ENCODE measurements at places on chromosomes 7 and 10. TPM values are rescaled to one million over a fixed set of nuclear protein-coding genes. Genes with fewer than 3 reads are reported as not detected.

- no peak for DNase-seq
Measured at GRCh38 chr7:138746073-138746472, 44.9 kb upstream of the SVOPL start.

DNA sequence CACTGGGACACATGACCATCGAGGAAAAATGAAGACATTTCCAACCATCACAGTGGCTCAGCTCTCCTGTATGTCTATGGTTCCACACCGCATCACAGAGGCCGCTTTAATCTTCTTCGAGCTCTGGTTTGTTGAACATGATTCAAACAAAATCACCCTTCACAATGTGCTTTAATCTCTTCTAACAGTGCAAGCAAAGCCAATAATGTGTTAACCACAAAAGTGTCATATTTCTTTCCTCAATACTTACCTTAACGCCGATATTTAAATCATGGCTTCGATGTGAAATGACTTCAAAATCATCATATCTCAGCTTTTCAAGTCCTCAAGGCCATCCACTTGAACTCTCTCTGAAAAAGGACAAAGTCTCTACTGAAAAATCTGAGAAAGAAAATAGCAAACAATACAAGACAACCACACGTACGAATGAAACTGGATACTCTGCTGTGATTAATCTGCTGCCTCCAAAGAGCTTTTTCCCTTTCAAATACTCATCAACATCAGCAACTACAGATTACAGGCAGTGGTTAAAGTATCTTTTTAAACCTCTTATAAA lies 23.0 kb upstream of the SVIL start:
- DNase-seq, result no peak

DNA sequence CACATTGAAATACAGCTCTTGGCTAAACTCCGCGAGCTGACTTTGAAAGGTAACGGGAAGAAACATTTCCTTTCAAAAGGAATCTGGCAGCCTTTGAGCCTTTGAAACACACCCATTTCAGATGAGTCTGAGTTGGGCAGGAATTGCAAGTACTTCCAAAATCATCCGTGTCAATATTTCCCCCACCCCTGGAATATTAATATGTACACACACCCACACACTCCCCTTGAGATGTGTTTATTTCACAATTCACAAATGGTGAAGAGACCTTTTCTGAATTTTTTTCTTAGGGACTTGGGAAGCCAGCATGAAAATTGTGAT lies 438.7 kb upstream of the NRP1 start:
- no peak for DNase-seq

The IGFBP3 gene
- polyA plus RNA-seq, result 82.8 TPM

- DNase-seq, result no peak
Measured at GRCh38 chr7:106155027-106155426, 42.9 kb upstream of the SYPL1 start.

DNA sequence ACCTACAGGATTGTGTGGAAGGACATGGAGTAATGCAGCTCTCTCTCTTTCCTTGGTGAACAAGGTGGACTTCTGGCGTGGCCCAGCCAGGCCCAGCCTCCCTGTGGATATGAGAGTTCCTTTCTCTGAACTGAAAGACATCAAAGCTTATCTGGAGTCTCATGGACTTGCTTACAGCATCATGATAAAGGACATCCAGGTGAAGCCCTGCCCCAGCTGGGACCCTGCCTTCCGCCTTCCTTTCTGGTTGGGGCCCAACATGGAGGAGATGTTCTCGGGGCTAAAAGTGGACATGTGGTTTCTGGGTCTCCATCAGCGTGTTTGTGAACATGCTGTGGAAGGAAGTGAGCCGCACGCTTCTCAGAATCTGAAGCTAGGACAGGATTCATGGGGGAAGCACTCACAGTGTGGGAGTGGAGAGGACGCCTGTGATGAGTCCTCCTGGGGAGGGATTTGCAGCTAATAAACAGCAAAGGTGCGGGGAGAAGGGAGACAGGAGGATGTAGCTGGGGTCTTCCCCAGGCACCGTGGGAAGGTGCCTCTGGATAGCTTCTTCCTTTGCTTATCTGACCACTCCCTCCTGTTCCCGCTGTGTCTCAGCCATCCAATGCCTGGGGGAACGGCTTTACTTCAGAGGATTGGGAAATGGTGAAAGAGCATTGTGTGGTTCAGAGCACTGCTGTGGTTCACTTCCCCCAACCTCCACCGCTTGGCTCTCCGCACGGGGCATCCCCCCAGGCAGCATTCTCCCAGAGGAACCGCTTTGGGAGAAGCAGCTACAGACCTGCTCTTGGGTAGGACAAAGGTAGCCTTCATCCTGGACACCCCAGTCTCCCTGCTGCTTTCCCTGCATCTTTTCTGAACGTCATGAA lies 5.5 kb downstream of the CPA5 start:
- DNase-seq, result no peak

DNA sequence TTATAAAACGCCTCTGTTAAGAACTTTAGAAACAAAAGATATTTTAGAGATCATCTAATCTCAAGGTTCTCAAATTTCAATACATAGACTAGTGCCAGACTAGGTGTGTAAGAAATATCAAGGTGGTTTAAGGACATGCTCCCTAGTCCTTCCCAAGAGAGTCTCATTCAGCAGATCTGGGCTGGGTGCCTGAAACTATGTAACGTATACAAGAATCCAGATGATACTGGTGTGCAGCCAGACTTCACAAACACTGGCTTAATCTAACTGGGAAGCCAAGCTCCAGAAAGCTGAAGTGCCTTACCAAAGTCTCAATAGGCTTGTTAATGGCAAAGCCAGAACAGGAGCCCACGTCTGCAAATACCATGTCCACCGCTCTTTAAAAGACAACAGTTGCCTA lies 105.0 kb upstream of the AMPH start:
- DNase-seq, result no peak

DNA sequence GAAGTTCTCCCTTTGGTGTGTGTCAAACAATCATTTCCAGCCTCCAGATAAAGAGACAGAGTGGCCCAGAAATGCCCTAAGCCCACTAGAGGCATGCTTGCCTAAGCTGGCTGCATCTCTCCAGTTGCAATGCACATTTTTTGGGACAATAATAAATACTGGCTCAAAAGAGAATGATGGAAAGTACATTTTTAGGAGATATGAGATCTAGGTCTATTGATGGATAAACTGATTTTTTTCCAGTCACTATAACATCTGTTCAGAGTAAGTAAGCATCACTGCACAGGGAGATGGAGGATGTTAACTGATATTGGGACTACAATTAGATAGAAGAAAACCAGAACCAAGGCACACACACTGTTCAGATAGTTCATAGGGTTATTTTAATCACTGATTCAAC lies 553.0 kb downstream of the GRM8 start:
- DNase-seq, result no peak

The CHAT gene
- polyA plus RNA-seq, result not detected

The GBX1 gene
- 1.0 TPM for polyA plus RNA-seq

The KCNIP2 gene
- polyA plus RNA-seq, result 264 TPM

The ANXA8 gene
- polyA plus RNA-seq, result 0.09 TPM

- DNase-seq, result no peak
Measured at GRCh38 chr7:116097365-116098009, 66.9 kb upstream of the TFEC start.

The ASZ1 gene
- not detected for polyA plus RNA-seq

The CTAGE4 gene
- 0.59 TPM for polyA plus RNA-seq

DNA sequence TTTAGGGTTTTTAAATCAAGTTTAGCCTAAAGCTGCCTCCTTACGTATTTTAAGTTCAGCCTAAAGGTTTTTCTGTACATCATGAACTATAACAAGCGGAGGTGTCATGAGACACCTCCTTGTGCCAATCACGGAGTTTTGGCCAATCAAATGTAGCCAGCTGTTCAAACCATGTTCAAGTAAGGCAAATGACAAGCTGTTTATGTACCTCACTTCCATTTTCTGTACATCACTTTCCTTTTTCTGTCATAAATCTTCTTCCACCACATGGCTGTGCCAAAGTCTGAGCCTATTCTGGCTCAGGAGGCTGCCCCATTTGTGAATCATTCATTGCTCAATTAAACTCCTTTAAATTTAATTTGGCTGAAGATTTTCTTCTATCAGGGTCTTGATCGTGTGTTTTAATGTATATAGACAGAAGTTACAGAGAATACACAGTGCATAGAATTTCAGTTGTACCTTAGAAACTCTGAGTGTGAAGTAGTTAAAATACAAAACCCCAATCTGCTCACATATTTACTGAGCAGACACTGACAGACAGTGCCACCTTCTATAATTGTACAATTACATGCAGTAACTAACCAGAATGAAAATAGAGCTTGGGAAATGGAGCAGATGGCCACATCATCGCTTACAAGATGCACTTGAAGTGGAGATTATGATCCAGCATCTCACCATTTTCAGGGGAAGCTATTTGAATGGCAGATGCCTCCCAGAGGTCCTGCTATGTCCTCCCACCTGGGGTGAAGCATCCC lies 76.9 kb upstream of the LANCL2 start:
- DNase-seq, result no peak

The HOXA7 gene
- 0.04 TPM for polyA plus RNA-seq

The WDFY4 gene
- polyA plus RNA-seq, result 0.83 TPM

- no peak for DNase-seq
Measured at GRCh38 chr10:7558036-7558435, 108.7 kb downstream of the ITIH5 start.

DNA sequence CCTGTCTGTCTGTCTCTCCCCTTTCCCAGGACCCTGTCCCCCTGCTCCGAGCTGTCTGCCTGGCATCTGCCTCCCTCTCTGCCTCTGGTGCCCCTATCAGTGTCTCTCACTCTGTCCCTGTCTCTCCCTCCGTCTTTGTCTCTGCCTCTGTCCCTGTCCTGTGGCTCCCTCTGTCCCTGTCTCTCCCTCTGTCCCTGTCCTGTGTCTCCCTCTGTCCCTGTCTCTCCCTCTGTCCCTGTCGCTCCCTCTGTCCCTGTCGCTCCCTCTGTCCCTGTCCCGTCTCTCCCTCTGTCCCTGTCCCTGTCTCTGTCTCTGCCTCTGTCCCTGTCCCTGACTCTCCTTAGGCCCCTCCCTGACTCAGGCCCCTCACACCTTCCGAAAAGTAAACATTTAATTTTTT lies 75.0 kb upstream of the PAX2 start:
- DNase-seq, result no peak

GRCh38 chr10:76657337-76658012 lies 980.1 kb downstream of the KCNMA1 start:
- DNase-seq, result no peak

The MSMB gene
- not detected for polyA plus RNA-seq

The LAMB4 gene
- 0.38 TPM for polyA plus RNA-seq

DNA sequence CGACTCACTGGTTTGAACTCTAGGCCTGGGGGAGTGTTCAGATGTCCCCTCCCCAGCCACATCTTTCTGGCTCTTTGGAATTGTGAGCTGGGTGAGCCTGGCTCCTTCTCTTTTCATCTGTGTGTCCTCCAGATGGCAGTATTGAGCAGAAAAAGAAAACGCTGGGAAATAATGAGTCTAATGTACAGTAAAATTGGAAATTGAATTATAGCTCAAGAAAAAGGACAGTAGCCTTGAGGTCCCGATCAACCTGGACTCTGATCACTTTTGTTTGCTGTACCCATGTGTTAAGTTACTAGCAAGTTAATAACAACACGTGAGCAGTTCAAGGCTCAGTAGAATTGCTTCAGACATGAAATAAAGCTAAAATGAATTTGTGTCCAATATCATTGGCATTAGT lies 77.9 kb downstream of the SNX10 start:
- DNase-seq, result peak; percentile 40

- no peak for DNase-seq
Measured at GRCh38 chr10:104013489-104013888, 46.5 kb downstream of the SLK start.

- DNase-seq, result no peak
Measured at GRCh38 chr10:77428691-77429395, 208.8 kb downstream of the KCNMA1 start.

GRCh38 chr7:66183700-66184099 lies 21.4 kb upstream of the TPST1 start:
- no peak for DNase-seq

The ANKRD7 gene
- polyA plus RNA-seq, result 0.88 TPM

The AASS gene
- 14.9 TPM for polyA plus RNA-seq

The TWNK gene
- polyA plus RNA-seq, result 4.2 TPM

DNA sequence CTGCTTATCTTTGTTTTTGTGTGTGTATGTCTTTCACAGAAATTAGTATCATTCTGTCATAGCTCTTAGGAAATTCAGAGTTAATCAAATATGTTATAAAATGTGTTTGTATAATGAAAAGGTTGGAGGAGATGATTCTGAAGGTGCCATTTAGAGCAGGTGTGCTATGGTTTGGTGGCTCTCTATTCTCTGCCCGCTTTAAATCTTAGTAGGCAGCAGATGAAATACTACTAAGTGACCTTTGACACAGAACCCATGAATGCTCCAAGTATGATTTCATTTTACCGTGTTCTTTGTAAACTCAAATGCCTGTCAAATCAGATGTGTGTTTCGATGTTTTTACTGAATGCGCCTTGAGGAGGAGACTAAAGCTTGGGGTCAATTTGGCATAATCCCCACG lies 24.5 kb downstream of the ZEB1 start:
- DNase-seq, result no peak

GRCh38 chr10:86306628-86307278 lies 59.8 kb downstream of the GRID1 start:
- no peak for DNase-seq

DNA sequence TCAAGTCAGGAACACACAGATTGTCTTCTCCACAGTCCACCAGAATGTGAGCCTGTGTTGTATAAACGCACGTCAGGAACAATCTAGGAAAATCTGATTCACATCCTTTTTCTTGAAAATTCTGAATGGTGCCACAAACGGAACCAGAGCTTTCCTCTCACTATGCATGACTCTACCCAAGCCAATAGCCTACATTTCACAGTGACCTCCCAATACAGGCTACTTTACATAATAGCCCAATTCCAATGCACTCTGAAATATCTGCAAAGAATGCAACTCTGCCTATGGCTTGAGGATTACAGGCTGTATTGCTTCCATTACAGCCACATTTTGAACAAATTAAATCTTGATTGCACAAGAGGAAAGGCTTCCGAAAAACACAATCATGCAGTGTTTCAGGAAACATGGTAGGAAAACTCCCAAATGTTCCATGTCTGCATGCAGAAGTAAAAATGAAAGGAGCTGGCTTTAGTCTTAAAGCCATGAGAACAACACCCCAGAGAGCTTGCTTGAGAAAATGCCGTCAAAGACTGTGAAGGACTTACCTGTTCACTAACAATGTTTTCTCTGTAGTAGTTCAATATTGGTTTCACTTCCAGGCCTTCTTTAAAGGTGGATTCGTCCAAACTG lies 113.9 kb downstream of the ITGA8 start:
- no peak for DNase-seq

DNA sequence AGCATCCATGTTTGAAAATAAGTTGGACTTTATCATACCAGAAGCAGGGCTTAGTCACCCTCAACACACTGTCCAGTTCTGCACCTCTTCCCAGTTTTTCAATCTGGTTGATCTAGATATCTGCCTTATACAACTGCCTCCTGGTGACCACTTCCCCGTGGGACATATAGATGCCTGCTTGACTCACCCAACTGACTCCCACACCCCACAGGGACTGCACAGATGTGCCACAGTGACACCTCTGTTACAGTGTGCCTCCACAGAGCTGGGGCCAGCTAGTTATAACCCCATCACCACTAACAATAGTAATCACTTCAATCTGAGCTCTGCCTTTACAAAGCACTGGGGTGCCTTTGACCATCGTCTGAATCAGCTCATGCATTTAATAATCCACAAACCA lies 82.6 kb upstream of the AOAH start:
- no peak for DNase-seq

The MEIG1 gene
- polyA plus RNA-seq, result 0.23 TPM

The LIPK gene
- not detected for polyA plus RNA-seq
